IPS-NIHi11 (cell line): ENCODE measurements at places on chromosomes 7 and 10.

DNA sequence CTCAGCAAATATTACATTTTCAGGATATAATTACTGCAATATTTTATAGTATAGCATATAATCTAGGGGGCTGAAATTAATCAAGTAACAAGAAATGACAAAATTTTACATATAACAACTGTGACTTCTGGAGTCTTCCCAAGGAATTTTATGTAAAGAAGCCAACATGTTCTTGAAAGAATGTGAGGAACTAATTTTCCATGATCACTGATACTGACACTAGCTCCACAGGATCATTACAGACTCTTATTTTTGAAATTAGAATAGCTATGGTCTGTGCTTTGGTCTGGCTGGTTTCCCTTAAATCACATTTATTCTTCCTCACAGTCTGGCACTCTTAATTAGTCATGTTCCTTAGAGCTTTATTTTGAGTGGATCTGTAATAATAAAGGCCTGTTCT is 267.7 kb upstream of the SEMA3A start:
- DNase-seq, result no peak

DNA sequence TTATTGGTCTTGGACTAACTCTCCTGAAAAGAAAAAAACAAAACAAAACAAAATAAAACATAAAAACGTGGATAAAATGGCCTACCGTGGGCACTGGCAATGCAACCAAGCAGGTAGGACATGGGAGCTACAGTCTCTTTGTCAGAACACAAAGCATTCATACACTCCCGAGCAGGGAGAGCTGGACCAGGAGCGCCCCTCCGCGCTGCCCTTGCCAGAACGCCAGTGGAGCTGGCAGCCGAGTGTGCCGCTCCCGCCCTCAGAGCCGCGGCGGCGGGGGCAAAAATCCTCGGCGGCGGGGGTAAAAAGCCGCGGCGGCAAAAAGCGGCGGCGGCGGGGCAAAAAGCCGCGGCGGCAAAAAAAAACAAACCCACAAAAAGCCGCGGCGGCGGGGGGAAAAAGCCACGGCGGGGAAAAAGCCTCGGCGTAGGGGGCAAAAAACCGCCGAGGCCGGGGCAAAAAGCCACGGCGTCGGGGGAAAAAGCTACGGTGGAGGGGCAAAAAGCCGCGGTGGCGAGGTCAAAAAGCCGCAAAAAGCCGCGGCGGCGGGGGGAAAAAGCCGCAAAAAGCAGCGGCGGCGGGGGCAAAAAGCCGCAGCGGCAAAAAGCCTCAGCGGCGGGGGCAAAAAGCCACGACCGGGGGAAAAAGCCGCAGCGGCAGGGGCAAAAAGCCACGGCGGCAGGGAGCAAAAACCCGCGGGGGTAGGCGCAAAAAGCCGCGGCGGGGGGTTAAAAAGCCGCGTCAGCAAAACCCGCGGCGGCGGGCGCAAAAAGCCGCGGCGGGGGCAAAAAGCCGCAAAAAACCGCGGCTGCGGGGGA is 418.1 kb downstream of the ZNF716 start:
- no peak for DNase-seq

DNA sequence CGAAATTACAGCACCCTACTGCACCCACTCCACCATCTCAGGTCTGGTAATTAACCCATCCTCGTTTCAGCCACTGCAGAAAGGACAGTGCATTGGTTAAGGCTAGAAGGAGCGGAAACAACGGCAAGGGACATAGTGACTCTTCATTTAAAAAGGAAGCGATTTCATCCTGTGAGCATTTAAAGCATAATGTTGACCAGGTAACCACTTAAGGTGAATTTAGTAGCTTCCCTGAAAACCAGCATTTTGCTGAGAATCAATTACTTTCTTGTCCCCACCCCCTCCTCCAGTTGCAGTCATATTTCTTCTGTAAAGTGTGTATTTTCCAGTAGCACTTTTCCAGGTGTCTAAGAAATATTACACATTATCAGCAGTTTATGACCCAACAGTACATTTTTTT is 821 bp upstream of the JAZF1 start:
- DNase-seq, result no peak

GRCh38 chr7:30900053-30900452 is 11.6 kb upstream of the AQP1 start:
- DNase-seq, result no peak

DNA sequence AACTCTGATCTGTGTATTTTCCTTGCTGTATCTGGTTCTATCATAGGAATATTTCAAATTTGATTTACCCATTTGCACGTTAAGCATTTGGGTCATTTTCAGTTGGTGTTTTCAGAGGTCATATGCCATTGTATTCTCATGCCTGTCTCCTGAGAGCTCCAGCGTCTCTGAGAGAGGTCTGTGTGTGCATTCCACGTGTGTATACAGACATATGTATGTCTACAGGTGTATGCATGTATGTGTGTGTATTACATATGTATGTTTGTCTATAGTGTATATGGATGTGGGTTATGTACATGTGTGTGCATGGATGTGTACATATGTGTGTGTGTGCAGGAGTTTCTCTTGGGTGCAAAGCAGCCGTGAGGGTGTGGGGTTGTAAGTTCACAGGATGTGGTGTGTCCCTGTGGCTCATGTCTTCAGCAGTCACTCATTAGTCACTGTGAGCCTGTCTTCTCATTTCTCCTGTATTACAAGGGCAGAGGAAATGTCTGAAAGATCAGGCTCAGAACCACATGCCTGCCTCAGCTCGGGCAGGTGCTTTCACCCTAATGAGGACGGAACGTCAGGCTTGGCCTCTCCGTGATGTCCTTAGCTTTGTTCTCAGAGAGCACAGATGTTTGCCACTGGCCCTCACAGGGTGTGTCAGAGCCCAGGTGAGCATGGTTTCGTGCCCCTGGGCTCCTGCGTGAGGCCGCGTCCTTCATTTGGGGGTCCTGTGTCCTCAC is 101.6 kb downstream of the NKX6-2 start:
- no peak for DNase-seq
